Omental fat pad (tissue), 4 donors: ENCODE measurements at places on chromosomes 2 and 18. TPM values are rescaled to one million over a fixed set of nuclear protein-coding genes. Genes with fewer than 3 reads are reported as not detected.

Gene HRH4
- 0.84 TPM for total RNA-seq

DNA sequence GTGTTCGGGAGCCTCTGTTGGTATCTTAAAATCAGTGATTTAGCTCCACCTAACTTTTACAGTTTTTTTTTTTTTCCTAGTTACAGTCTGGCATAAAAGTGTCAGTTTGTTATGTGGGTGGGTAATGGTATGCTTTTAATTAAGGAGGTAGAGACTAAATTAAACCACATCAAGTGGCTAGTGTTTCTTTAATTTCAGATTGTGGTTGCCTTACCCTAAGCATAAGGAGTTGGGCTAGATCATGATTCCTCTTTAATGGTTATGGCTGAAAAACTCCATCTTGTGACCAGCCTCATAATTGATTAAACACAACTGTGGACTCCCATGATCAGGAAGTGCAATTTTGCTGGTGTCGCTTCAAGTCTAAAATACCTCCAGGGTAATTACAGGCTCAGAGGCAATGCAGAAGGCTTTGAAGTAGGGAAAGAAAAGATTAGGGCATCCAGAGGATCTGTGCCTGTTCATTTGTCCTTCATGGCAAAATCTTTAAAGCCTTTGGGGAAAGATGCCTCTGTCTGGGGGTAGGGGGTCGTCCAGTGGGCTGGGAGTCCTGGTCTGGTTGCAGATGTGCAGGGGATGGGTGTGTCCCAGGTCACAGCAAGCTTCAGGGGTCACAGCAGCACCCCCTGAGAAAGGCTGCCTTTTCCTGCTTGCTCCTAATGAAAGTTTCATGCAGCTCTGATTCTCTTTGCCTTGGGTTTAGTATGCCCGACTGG, 579.2 kb downstream of the BCL11A start:
- DNase-seq, result no peak

GRCh38 chr18:23401400-23402347, 51.4 kb upstream of the RIOK3 start:
- no peak for DNase-seq

DNA sequence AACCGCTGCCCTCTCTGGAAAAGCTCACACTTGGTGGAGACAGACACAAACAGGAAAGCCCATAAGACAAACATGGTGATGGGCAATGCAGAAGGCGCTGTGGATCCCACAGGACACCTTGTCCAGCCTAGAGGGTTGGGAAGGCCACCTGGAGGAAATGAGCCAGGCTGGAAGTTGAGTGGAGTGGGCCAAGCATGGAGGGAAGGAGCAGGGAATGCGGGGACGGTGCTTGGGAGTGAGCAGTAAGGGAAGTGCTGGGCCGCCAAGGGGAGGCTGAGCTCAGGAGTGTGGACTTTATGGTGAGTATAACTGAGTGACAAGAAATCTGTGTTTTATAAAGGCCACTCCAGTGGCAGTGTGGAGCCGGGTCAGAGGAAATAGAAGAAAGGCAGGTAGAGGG, 2.8 kb upstream of the GRHL1 start:
- no peak for DNase-seq

DNA sequence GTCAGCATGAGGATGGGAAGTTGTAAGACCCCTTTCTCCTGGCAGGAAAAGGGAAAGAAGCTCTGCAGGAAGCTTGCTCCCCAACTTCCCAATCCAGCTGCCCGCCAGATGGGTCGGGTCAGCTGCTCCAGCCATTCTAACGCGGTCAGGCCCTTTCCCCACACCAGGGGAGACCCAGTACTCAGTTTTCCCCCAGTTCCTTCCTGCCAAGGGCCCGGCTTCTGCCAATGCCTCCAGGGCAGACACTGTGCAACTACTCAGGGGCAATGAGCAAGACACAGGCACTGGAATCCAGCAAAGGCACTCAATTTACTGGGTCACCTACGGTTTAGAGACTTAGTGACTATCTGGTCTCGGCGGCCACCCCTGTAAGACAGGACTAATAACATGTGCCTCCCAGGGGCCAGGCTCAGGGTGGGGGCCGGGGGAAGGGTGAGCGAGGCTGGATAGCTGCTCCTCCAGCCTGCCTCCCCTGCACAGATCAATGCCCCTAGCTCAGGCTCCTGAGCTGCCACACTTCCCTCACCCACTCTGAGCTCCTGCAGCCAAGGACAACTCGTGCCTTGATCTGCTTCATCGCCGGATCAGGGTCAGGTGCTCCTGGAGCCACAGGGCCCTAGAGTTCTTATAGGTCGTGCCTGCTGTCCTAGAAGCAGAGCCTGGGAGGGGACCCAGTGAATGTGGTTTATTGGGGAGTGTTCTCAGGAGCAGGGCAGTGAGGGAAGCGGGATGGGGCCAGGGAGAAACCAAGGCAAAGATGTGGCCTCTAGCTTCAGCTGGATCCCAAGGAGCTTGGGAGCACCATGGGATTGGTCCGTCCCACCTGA, 171.1 kb downstream of the ZFP36L2 start:
- no peak for DNase-seq

GRCh38 chr18:37701967-37702366, 136.4 kb upstream of the CELF4 start:
- DNase-seq, result no peak

DNA sequence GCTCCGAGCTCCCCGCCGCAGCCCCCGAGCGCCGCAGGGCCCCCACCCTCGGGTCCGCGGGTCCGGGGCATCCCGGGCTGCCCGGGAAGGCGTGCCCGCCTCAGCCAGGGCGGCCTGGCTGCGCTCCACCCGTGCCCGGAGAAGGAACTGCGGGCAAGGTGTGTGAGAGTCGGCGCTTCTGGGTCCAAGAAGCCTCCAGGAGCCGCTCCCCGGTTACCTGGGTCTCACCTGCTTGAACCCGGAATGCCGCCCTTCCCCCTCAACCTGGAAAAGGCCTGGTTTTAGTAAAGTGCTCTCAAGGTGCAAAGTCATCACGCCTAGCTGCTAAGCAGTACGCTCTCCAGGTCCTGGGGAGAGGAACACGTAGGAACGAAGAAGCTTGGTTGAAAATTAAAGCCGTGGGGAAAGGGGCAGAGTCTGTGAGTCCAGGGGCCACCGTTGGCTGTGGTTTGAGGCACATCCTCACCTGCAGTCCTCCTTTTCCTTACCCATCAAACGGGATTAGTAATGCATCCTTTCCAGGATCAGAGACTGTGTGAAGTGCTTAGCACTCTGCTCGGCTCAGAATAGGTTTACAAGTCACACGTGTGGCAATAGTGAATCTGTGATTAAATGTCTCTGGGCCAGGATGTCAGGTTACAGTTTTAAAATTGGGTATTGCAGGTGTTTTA, 1.2 kb downstream of the ASAP2 start:
- DNase-seq, result no peak

DNA sequence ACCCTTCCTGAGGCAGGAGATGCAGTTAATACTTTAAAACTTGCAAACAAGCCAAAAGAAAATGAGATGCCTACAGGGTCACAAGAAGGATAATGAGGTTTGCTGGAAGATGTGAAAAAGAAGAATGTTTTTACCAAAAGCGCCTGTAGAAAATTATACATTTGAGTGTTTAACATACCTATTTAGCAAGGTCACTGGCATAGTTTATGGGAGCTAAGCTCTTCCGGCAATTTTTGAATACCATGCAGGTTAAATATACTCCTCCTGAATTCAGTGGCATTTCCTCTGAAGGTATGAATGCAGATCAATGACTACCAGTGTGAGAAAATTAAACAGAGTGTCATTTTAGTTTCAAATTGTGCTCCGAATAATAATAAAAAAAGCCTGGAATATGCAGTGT, 21.2 kb upstream of the MAP3K20 start:
- DNase-seq, result no peak

Gene GREB1L
- total RNA-seq, result 6.0 TPM

DNA sequence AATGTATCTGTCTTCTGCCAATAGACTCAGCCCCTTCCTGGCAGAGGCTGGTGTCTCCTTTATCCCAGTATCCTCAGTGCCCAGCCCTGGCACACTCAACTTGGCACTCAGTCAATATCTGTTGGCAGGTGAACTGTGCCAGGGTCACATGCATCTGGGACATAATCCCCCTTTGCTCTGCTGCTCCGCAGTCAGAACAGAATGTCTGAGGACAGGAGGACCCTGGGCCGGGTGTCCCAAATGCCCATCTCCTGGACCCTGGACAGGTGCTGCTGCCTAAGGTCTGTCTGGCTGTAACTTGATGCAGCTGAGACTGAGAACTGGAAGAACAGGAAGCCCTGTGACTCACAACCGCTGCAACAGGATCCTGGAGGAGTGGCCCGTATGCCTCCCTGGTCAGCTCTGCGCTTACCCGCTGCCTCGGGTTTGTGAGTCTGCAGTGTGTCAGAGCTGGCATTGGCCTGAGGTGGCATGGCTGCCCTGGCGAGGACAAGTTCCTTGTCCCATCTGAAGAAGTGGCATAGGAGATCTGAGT, 11.4 kb downstream of the HK2 start:
- DNase-seq, result peak; percentile 74
